ENCODE measurements at places on chromosomes 13 and 19.
A peak's percentile ranks its signal among the peaks of the same experiment; 100 is the strongest.

GRCh38 chr19:33460221-33460908, 61.2 kb downstream of the PEPD start:
- DNase-seq: peak; percentile 29

- DNase-seq: no peak
These were observed 144.4 kb downstream of the DIAPH3 start for GRCh38 chr13:60019119-60019993.

DNA sequence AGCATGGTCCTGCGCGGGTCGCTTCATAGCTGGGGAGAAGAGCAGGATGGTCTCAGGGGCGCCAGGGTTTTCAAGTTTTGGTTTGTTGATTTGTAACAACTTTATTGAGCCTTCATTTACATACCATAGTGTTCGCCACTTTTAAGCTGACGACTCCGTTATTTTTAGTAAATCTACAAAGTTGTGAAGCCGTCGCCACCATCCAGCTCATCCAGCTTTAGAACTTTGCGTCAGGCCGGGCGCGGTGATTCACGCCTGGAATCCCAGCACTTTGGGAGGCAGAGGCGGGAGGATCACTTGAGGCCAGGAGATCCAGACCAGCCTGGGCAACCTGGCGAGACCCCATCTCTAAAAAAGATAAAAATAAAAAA, 404 bp downstream of the C19orf44 start:
- DNase-seq: no peak

DNA sequence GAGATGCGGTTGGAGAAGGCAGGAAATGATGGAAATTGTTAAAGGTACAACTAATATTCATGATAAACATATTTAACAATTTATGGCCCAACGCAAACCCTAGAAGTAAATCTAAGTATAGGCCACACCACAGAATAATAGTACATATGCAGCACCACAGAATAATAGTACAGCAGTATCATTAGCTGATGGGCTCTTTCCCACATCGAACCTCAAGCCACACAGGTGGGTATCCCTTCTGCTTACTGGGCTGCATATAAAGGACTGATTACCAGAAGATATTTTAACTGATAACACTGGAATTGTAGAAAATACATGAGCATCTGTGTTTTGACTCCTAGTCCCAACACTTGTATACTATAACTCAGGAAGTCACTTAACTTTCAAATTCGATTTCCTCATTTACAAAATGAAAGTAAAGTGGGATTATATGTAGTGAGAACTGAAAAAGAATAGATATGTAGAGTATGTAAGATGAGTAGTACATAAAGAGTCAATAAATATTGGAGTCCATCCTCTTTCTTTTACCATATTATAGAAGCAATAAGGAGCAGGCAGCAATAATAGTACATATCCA, 91.5 kb downstream of the TSC22D1 start:
- DNase-seq: no peak

GRCh38 chr19:39805104-39805503, 26.4 kb downstream of the LEUTX start:
- no peak for DNase-seq

DNA sequence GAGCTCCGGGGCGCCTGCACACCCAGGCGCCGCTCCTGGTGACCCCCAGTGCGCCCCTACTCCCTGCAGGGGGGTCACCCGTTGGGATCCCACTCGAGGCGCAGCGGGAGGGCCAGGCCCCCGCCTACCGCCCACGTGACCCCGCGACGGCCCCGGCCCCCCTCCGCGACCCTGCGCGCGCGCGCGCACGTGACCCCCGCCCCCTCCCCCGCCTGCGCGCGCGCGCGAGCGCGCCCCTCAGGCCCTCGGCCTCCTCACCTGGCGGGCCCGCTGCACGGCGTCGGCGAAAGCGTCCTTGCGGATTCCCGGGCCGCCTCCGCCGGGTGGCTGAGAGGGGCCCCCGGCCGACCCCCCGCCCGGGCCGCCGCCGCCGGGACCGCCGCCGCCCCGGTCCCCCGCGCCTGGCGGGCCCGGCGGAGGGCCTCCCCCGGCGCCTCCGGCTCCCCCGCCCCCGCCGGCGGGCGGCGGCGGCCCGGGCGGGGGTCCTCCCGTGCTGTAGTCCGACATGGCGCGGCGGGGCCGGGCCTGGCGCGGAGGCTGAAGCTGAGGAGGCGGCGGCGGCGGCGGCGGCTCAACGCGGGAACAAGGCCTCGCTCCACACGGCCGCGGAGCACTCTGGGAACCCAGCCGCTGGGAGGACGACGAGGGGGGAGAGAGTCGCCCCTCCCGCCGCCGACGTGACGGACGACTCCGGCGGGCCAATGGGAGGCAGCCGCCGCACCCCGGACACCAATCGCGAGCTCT, at the start of gene KHSRP:
Gene KHSRP, minus strand, starts transcription at position 617 of the 744 bp plus-strand sequence. Its CDS starts 110 bp downstream, at position 507.
- no peak for DNase-seq

DNA sequence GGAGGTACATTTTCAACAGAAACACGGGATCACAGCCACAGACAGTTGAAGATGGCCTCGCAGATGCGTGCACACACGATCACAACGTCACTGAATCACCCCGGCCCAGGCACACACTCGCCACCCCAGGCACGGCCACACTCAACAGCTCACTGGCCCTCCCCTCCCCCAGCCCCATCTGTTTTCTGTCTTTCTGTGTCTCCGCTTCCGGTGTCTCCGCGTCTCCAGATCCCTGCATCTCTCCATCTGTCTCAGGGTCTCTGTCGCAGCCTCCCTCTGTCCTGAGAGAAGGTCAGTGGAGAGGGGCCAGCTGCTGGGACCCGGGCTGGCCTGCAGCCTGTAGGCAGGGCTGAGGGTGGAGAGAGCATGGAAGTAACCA, 3.8 kb upstream of the ATP1A3 start:
- DNase-seq: peak; percentile 56

GRCh38 chr19:49132974-49133609, 13.7 kb downstream of the PPFIA3 start:
- DNase-seq: peak; percentile 90

DNA sequence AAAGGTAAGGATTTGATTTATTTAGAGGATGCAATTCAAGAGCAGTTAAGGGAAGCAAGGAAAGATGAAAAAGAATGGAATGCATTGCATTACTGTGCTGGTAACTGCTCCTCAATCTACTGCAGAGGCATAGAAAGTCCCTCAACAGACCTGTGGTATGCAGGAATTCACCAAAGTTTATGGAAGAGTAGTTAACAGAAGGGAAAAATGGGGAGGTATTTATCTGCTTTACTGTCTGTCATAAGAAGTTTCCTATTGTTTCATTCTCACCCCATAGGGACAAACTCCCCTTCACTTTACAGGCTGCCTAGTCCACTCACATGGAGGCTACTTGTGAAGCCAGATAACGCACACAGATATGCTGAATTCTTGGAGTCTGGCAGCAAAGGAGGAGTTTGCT, 354.9 kb upstream of the SPRY2 start:
- peak; percentile 74 for DNase-seq

DNA sequence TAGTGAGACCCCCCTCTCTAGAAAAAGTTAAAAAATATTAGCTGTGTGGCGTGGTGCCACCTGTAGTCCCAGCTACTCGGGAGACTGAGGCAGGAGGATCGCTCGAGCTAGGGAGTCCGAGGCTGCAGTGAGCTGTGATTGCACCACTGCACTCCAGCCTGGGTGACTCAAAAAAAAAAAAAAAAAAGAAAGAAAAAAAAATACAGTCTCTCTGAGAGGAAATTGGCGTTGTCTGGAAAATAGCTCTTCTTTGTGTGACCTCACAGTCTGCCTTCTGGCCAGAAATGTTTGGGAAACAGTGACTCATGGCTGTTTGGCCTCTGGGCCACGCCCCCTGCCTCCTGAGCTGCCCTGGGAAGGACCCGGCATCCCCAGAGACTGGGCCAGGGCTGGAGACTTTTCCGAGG, 10.7 kb downstream of the MARCHF2 start:
- DNase-seq: peak; percentile 83

DNA sequence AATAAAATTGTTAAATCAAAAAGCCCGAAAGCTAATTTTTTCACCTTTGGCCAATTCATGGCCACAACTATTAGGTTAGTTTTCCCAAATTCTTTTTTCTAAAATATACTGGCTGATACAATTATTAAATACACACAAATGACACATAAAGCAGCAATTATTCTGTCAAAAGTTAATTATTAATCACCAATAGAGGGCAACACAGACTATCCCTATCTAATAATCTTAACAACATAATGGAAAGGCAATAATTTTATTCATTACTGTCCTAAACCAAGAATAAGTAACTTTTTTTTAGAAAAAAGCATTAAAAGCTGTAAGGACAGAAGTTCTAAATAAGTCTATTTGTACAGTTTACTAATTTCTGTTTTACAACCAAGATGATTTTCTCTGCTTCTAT, 51.7 kb downstream of the KATNAL1 start:
- DNase-seq: no peak

- no peak for DNase-seq
These were observed 1576.7 kb downstream of the SLITRK1 start for GRCh38 chr13:82305588-82305987.

- no peak for DNase-seq
These were observed 7.2 kb downstream of the ZNF552 start for GRCh38 chr19:57807541-57807940.

GRCh38 chr19:18603255-18603957, 3.2 kb downstream of the CRLF1 start:
- DNase-seq: peak; percentile 81
